Urinary bladder (tissue), 4 donors: ENCODE measurements at places on chromosomes 2 and 18. TPM values are rescaled to one million over a fixed set of nuclear protein-coding genes. Genes with fewer than 3 reads are reported as not detected.

Gene REG3G
- polyA plus RNA-seq = 0.30 TPM

Gene NRP2
- polyA plus RNA-seq = 74.4 TPM

Gene PTPRM
- polyA plus RNA-seq = 60.9 TPM

Gene MARCO
- 21.7 TPM for polyA plus RNA-seq

Gene RESP18
- polyA plus RNA-seq = not detected
